T-helper 2 cell treated with Interferon-gamma antibody and Interleukin-4, amounts not matched to agents 100 ng/mL and 5 ng/mL, for 36 hours (primary cell): ENCODE measurements at places on chromosomes 13 and 19. TPM values are rescaled to one million over a fixed set of nuclear protein-coding genes. Genes with fewer than 3 reads are reported as not detected.

The SIGLECL1 gene
- total RNA-seq: not detected in 2 replicates

The CFD gene
- 2.3 and 2.5 TPM in 2 replicates for total RNA-seq

The MEIOSIN gene
- not detected in 2 replicates for total RNA-seq

The ZNF440 gene
- total RNA-seq: 12.6 and 14.0 TPM in 2 replicates

The BRME1 gene
- total RNA-seq: 10.5 and 11.3 TPM in 2 replicates

The ZNF780A gene
- total RNA-seq: 20.5 and 21.4 TPM in 2 replicates

The RNF225 gene
- total RNA-seq: 0.27 and 0.61 TPM in 2 replicates

The RNF17 gene
- total RNA-seq: not detected in 2 replicates

The ACER1 gene
- 0.11 and 0.18 TPM in 2 replicates for total RNA-seq

The CGB3 gene
- not detected in 2 replicates for total RNA-seq

The SHISA2 gene
- 0.34 and 0.41 TPM in 2 replicates for total RNA-seq

The SULT2A1 gene
- total RNA-seq: not detected in 2 replicates

The SHISA7 gene
- not detected in 2 replicates for total RNA-seq

The SLC10A2 gene
- total RNA-seq: not detected in 2 replicates

The ACP7 gene
- total RNA-seq: not detected in 2 replicates

The PPM1N gene
- total RNA-seq: 1.3 and 1.5 TPM in 2 replicates

The ADGRE3 gene
- not detected in 2 replicates for total RNA-seq

The CLEC4G gene
- not detected in 2 replicates for total RNA-seq

The TJP3 gene
- 1.0 and 1.2 TPM in 2 replicates for total RNA-seq

The SCEL gene
- total RNA-seq: not detected in 2 replicates

The GJB2 gene
- total RNA-seq: 2.9 and 3.7 TPM in 2 replicates

The ZNF260 gene
- 8.1 and 8.3 TPM in 2 replicates for total RNA-seq

The ZNF681 gene
- total RNA-seq: 3.7 and 3.8 TPM in 2 replicates

The NLRP11 gene
- total RNA-seq: not detected in 2 replicates

The ATP8B3 gene
- 25.6 and 28.5 TPM in 2 replicates for total RNA-seq

The ZNF793 gene
- total RNA-seq: 1.0 TPM in 2 replicates

The LYPD5 gene
- total RNA-seq: 0.45 and 0.57 TPM in 2 replicates

The ZNF222 gene
- 2.0 and 2.7 TPM in 2 replicates for total RNA-seq

The TMEM150B gene
- total RNA-seq: 0.39 and 0.89 TPM in 2 replicates

The MTMR6 gene
- 19.7 and 19.8 TPM in 2 replicates for total RNA-seq

The PLIN5 gene
- total RNA-seq: not detected in 2 replicates

The CYP4F8 gene
- not detected in 2 replicates for total RNA-seq

The TMEM221 gene
- total RNA-seq: not detected in 2 replicates

The KLK5 gene
- not detected in 2 replicates for total RNA-seq
